RPMI8226 (cell line): ENCODE measurements at places on chromosomes 4 and X.

GRCh38 chrX:68332201-68332731 lies 101.0 kb downstream of the OPHN1 start:
- DNase-seq: no peak

DNA sequence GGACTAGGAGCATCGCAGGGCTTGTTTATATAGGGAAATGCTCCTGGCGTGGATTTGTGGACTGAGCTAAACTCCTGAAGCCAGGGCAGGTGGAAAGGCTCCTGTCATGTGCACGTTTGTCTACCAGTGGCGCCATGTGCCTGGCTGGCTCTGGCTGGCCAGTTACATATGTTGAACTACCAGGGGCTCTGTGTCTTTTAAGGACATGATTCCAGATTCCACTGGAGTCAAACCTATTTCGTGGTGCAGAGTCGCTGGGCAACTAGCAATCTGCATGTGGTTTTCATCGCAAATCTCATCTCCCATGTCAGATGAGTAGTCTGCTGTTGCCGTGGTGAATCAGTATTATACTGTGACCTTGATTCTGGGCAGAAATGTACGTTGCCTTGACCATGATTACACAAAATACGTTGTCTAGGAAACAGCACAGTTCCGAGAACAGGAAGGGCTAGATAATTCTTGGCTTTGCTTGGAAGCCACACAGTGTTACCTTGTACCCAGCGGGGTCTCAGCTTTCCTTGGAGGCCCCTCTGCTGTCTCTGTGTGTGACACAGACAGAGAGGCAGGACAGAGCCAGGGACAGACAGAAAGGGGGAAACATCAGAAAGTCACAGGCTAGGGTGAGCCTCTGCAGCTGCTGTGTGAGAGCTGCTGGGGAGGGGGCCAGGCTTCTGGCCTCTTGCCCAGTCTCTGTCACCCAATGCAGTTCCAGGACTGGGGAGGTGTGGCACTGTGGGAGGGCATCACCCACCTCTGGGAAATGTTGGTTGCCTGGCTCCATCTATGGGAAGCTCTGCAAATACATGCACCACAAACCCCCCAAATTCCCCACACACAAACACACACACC lies 19.2 kb downstream of the PNMA6E start:
- DNase-seq: peak; percentile 68

- DNase-seq: no peak
Measured at GRCh38 chrX:40734971-40735324, 394 bp downstream of the MED14 start.

DNA sequence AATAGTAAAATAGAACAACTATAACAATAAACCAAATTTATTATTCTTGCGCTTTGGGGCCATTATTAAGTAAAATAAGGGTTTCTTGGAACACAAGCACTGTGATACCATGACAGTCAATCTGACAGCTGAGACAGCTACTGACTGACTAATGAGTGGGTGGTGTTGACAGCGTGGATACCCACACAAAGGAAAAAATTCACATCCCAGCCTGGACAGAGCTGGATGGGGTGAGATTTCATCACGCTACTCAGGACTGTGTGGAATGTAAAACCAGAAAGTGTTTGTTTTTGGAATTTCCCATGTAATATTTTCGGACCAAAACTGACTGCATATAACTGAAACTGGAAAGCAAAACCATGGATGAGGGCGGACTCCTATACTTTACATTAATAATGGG lies 48.8 kb downstream of the IGFBP7 start:
- no peak for DNase-seq

DNA sequence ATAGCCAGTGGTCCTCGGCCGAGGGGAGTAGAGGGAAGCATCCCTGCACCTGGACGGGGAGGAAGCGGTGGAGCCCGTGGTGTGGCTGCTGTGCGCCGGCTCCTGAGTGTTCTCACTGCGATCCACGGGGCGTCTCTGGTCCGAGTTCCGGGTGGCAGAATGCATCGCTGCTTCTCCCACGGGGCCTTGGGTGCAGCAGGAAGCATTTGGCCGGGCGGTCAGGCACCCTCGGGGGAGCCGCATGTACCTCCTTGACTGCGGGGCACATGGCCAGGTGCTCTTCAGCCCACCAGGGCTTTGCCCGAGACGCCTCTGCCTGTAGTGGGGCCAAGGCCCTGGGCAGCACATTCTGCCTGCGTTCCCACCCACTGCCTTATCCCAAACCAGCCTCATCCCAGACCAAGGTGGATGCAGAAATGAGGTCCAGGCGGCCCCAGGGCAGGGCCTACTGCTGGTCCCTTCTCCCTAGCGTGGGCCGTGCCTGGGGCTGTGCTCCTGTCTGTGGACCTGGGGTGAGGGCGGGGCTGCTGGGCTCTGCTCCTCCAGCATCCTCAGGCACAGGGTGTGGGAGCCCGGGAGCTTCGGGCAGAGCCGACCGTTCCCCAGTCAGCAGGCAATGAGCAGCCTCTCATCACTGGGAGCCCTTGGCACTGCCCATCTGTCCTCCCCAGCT lies 27.5 kb downstream of the NKX1-1 start:
- no peak for DNase-seq

- no peak for DNase-seq
Measured at GRCh38 chr4:37338972-37339371, 94.4 kb downstream of the NWD2 start.

GRCh38 chr4:106868381-106869035 lies 167.6 kb downstream of the DKK2 start:
- no peak for DNase-seq

GRCh38 chrX:46624090-46624786 lies 50.7 kb downstream of the CHST7 start:
- no peak for DNase-seq

DNA sequence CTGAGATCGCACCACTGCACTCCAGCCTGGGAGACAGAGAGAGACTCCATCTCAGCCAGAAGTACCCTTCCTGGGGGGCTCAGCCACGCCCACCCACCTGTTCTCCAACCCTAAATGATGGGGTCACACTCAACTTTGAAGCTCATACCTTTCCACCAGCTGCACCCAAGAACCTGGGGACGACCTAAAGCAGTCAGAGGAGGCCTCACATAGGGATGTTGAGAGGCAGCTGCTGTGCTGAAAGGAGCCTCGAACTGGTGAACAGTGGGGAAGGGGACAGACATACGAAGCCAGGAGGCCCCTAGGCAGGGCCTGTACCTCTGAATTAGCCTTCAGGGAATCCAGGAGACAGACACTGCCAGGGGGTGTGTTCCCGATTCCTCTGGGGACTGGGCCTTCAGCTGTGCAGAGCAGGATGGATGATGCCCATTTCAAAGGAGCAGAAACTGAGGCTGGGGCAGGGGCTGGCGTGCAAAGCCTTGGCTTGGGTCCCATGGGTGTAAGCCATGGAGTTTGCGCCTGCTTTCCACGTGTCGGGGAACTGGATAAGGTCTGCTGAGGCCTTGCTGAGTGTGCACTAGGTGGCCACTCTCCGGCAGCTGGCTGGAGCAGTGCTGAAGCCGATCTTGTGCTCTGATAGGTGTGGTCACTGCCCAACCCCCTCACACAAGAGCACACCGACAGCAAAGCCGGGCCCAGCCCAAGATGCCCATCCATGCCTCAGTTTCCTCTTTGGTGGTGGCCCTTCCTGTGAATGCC lies 130.8 kb downstream of the CPZ start:
- no peak for DNase-seq

- no peak for DNase-seq
Measured at GRCh38 chr4:157270108-157270507, 49.6 kb downstream of the GRIA2 start.

DNA sequence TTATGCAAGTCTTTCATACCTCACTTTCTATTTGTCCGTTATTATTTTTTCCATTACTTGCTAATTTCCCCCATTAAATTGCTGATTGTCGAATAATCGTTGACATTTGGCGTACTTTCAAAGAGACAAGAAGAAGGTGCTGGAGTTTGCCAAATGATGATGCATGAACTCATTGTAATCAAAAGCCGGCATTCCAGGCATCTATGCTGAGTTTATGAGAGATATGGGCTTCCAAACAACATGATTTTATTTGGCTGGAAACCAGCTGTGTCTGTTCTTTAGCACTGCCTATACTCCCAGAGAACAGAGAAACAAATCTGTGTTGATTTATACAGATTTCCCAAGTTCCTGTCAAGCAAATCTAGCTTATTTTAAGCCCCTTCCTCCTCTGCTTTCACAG lies 80.8 kb upstream of the RPS6KA3 start:
- no peak for DNase-seq

- DNase-seq: no peak
Measured at GRCh38 chr4:45119376-45119775, 393.0 kb upstream of the GNPDA2 start.

GRCh38 chr4:1208266-1208961 lies 36.0 kb upstream of the SPON2 start:
- no peak for DNase-seq

DNA sequence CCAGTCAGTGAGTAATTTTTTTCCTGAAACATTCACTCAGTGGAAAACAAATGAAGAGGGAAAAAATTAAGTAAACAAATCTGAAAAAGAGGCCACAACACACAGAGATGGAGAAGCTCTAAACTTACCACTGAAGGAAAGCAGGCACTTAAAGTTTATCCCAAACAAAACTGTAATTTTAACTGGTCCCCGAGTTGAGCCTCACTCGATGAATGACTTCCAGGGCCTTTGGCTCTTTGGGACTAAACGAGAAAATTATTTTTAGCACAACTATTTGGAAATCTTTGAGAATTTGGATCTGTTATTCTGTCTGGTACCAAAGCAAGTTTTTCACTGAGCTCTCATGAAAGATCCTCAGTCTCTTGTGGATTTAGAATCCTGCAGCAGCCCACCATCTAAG lies at the start of gene C1QTNF7:
Gene C1QTNF7, plus strand, starts transcription at position 333 of the 400 bp plus-strand sequence. CDS start 7,711 bp downstream, outside the sequence.
- no peak for DNase-seq

- peak; percentile 73 for DNase-seq
Measured at GRCh38 chr4:10671366-10671765, 13.2 kb downstream of the CLNK start.

- no peak for DNase-seq
Measured at GRCh38 chr4:145736241-145736831, 56.4 kb downstream of the C4orf51 start.

DNA sequence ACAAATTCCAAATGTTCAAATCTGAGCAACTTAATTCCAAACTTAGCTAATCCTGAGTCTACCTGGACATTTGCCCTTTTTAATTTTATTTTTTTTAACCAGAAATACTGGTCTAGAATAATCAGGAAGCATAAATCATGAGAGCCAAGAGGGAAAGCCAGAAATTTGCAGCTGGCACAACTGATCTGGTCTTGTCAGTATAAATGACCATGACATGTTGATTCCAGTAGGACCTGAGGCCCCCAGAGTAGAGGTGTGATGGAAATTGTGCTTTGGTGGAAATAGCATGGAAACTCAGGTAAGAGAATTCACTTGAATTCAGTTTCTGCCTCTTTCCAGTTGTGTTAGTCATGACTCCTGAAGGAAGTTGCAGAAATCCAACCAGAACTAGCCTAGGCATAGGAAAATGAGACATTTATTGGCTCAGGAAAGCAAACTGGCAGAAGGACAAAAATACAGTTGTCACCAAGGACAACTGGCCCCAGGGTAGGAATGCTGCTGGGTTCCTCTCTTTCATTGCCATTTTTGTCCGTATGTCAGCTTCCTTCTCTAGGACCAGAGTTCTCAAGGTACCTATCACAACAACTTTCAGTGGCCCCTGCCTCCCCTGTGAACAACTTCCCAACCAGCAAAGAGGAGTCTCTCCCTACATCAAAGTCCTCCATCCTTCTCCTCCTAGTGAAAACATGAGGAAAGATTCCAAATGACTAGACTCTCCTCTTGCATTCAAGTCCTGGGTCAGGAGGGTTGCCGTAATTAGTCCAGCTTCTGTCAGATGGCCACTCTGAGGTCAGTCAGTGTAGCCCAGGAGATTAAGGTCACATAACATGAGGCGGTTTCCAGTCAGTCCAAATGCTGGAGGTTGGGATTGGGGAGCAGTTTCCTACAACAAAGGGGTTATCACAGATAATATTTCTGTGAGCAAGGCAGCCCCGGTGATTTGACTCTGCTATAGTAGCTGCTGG lies 29.3 kb upstream of the MYOZ2 start:
- DNase-seq: no peak

GRCh38 chr4:148126825-148127224 lies 315.4 kb downstream of the NR3C2 start:
- no peak for DNase-seq

GRCh38 chr4:5836943-5837342 lies 55.9 kb downstream of the CRMP1 start:
- DNase-seq: no peak

GRCh38 chr4:179447308-179447707 lies 2005.1 kb upstream of the AGA start:
- no peak for DNase-seq

GRCh38 chrX:10130354-10130753 lies 26.4 kb upstream of the CLCN4 start:
- no peak for DNase-seq
